Left ventricle myocardium inferior (tissue), 1 donor: ENCODE measurements at places on chromosomes 3 and 15. TPM values are rescaled to one million over a fixed set of nuclear protein-coding genes. Genes with fewer than 3 reads are reported as not detected.

Gene ADAMTS9
- total RNA-seq: 14.7 TPM

Gene CAPN3
- 6.0 TPM for total RNA-seq

GRCh38 chr3:16101295-16102186, 72.9 kb upstream of the GALNT15 start:
- DNase-seq: no peak

GRCh38 chr15:64222573-64223366, 59.9 kb upstream of the PPIB start:
- no peak for DNase-seq

- no peak for DNase-seq
These were observed 15.0 kb upstream of the PSMD6 start for GRCh38 chr3:64038253-64038767.

- no peak for DNase-seq
These were observed 63.8 kb downstream of the BLM start for GRCh38 chr15:90780916-90781315.

DNA sequence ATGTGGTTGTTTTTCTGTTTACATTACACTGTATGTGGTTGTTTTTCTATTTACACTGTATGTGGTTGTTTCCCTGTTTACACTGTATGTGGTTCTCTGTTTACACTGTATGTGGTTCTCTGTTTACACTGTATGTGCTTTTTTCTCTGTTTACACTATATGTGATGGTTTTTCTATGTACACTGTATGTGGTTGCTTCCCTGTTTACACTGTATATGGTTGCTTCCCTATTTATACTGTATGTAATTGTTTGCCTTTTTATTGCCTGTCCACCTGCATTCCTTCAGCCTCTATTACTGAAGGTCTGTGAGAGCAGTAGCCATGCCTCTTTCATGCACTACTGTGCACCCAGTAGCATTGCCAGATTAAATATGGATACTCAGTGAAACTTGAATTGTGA, 94.3 kb downstream of the MITF start:
- no peak for DNase-seq
